NCI-H187 (cell line): ENCODE measurements at places on chromosomes 16 and 17.

DNA sequence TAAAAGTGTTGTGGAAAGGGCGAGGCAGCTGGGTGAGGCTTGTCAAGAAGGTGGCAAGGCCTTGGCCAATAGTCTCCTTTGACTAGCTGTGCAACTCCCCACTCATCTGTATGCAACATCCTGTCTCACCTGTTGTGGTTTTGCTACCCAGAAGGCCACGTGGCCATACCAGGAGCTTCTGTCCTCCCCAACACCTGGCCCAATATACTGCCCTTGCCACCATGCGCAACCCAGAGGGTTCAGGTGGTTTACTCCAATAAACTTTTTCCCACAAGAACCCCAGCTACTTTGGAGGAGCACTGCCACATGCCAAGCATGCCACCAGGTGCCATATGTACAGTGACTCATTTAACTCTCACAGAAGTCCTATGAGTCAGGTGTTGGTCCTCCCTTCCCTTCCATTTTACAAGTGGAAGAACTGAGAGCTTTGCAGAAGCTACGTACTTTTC is 10.2 kb downstream of the MYO19 start:
- DNase-seq, result no peak

GRCh38 chr17:39400547-39401411 is 647 bp downstream of the FBXL20 start:
- DNase-seq, result no peak

DNA sequence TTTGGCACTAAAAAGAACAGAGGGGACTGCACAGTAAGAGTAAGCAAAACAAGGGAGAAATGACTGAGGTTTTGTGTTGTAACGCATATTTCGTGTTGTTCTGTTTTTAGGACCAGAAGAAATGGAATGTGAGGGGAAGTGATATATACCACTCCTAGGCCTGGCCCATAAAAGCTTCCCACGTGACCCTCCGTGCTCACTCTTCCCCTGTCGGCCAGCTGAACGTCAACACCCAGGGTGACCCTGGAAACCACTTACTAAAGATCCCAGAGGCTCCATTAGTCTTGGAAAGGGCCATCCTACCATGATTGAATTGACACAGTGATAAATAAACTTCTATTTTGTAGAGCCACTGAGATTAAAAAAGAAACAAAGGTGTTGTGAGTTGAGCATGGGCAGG is 79.8 kb downstream of the HELZ start:
- DNase-seq, result no peak

DNA sequence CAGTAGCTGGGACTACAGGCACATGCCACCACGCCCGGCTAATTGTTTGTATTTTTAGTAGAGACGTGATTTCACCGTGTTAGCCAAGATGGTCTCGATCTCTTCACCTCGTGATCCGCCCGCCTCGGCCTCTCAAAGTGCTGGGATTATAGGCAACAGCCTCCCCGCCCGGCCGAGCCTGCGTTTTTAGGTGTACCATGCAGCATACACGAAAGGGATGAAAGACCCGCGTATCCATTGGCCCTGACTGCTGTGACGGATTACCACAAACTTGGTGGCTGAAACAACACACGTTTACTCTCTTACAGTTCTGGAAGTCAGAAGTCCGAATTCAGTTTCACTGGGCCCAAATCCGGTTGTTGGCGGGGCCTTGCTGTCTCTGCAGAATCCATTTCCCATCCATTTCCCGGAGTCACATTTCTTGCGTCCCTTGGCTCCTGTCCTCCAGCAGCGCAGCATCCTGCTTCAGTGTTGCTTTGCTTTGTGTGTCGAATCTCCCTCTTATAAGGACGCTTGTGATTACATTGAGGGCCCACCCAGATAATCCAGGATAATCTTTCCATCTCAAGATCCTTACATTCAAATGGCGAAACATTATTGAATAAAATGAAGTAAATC is 8.3 kb upstream of the GUCY2D start:
- DNase-seq, result no peak
